ENCODE measurements at places on chromosomes 1 and 21.

GRCh38 chr1:245475126-245475525 lies 320.3 kb downstream of the KIF26B start:
- no peaks in the 10 kb centered on the region for H3K4me1 ChIP-seq
- no peak overlapping the region for H3K27ac ChIP-seq
- DNase-seq, result no peak
- no peak overlapping the region for H3K4me3 ChIP-seq

DNA sequence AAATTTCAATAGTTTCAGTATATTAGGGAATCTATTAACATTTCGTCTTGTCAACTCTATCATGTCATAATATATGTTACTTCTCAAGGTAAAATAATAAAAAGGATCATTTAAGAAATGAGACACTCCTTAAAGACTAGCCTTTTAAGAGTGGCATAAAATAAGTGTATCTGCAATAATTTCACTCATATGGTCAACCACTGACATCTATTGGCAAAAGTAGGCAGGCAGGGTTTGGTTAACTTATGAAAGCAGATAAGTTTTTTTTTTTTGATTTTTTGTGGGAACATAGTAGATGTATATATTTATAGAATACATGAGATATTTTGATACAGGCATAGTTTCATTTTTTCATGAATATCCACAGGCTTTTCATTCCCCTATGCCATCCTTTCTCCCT lies 5.5 kb upstream of the RGS21 start:
- peaks cover 20% of the 10 kb centered on the region for H3K36me3 ChIP-seq
- H3K27ac ChIP-seq, result no peak overlapping the region
- no peak for DNase-seq
- no peaks in the 10 kb centered on the region for H3K27me3 ChIP-seq
- H3K4me1 ChIP-seq, result peaks cover 2% of the 10 kb centered on the region

DNA sequence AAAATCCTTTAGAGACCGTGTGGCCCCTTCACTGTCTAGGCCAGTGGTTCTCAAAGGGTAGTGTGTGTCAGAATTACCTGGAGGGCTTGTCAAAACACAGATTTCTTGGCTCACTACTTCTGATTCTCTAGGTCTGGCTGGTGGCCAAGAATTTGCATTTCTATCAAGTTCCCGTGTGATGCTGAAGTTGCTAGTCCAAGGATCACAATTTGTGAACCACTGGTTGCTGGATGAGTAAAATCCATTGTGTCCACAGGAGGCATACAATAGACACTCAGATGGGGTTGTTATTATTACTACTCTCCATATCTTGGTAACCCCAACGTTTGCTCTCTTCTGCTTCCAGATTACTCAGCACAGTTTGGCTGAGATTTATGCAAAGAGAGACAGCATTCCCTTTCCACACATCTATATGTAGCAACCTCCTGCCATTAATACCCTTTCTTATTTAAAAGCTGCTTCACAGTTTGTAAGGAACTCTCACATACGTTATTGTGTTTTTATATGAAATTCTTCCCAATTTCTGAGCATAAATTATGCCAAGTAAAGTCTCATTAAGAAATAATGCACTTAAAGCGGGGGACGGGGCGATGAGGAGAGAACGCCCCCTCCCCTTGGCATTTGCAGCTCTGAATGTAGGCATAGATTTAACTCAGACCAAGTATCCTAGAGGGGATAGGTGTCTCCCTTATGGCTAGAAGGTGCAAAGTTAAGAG lies 720 bp upstream of the TMCC2 start:
- H3K27me3 ChIP-seq, result peaks cover 15% of the 10 kb centered on the region
- DNase-seq, result no peak
- H3K4me1 ChIP-seq, result peaks cover 34% of the 10 kb centered on the region

- DNase-seq, result no peak
- H3K27ac ChIP-seq, result peak overlapping the region; percentile 83
- no peak overlapping the region for H3K4me3 ChIP-seq
- H3K36me3 ChIP-seq, result peaks cover 30% of the 10 kb centered on the region
Measured at GRCh38 chr1:145990249-145990855, 6.0 kb downstream of the TXNIP start.

- peaks cover 48% of the 10 kb centered on the region for H3K4me1 ChIP-seq
- no peak overlapping the region for H3K27ac ChIP-seq
- H3K36me3 ChIP-seq, result peaks cover 3% of the 10 kb centered on the region
- no peak overlapping the region for H3K4me3 ChIP-seq
- H3K27me3 ChIP-seq, result peaks cover 18% of the 10 kb centered on the region
- DNase-seq, result no peak
Measured at GRCh38 chr1:21511579-21512522, 2.6 kb downstream of the ALPL start.

- DNase-seq, result no peak
- H3K4me1 ChIP-seq, result no peaks in the 10 kb centered on the region
- no peaks in the 10 kb centered on the region for H3K27me3 ChIP-seq
- no peak overlapping the region for H3K27ac ChIP-seq
- H3K4me3 ChIP-seq, result no peak overlapping the region
Measured at GRCh38 chr1:114597949-114598348, 16.5 kb upstream of the BCAS2 start.

GRCh38 chr1:26887125-26887524 lies 3.0 kb downstream of the GPN2 start:
- H3K4me3 ChIP-seq, result peak overlapping the region; percentile 29
- H3K27ac ChIP-seq, result peak overlapping the region; percentile 55
- no peaks in the 10 kb centered on the region for H3K27me3 ChIP-seq
- DNase-seq, result no peak
- H3K4me1 ChIP-seq, result peaks cover 8% of the 10 kb centered on the region

GRCh38 chr1:69993810-69994209 lies 211.6 kb downstream of the LRRC40 start:
- DNase-seq, result no peak
- no peaks in the 10 kb centered on the region for H3K4me1 ChIP-seq
- H3K4me3 ChIP-seq, result no peak overlapping the region
- no peak overlapping the region for H3K27ac ChIP-seq

- H3K27ac ChIP-seq, result no peak overlapping the region
- no peak for DNase-seq
- no peaks in the 10 kb centered on the region for H3K36me3 ChIP-seq
- H3K27me3 ChIP-seq, result peaks cover 20% of the 10 kb centered on the region
Measured at GRCh38 chr1:160049101-160049500, 17.3 kb upstream of the PIGM start.

DNA sequence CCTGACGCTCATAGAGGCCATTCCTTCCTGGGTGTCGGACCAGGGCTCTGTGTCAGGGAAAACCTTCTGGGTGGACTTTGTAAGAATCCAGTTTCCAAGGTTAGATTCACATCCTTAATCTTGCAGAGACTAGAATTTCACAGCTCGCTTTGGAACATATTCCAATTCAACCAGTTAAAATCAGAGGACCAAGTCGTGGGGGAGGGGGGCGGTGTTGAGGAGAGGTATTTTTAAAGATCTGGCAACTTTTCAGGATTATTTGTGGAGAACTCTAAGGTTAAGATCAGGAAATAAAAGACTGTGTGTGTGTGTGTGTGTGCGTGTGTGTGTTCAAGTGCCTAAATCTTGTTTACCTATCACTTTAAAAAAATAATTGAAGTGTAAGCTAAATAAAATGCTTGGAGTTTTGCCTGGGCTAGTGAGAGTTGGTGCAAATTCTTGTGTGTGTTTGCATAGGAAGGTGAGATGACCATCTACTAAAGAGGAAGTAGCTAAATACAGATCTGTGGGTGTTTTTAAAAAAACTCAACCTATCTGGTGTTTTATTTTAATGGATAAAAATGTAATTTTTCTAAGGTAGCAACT lies 21.8 kb downstream of the TENT5C start:
- no peak for DNase-seq
- H3K4me3 ChIP-seq, result no peak overlapping the region
- no peaks in the 10 kb centered on the region for H3K27me3 ChIP-seq
- H3K36me3 ChIP-seq, result no peaks in the 10 kb centered on the region
- peaks cover 22% of the 10 kb centered on the region for H3K4me1 ChIP-seq

DNA sequence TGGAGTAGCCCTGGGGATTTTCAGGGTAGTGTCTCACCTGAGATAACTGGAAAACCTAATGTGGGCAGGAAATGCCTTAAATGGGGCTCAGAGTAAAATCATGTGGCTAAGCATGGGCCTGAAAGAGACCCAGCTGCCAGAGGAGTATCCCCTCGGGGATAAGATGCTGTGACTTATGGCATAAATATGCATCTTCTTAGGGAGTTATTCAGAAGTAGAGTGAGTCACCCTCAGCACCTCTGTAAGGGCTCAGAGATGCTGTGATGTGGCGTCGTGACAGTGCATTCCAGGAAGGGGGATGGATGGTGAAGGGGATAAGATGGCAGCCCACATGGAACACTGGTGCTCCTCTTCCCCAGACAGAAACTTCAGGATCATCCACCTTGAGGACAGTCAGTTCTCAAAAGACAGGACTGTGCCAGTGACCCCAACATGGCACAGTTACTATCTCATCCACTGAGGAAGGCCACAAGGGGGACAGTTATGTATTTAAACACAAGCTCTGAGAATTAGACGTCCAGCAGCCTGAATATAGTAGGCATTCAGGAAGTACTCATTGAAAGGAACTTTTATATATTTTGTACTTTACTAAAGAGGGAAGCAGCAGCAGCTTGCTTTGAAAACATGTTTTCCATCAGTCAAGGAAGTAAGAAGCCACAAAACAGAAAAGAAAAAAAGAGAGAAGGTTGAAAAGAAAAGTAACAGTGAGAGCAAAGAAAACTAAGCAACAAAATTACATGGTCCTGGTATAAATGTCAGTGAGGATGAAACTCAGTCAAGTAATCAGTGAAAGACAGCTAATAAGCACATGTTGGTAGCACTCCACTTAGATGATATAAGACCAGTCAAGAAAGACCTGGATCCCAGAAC lies 8.3 kb downstream of the IL24 start:
- no peaks in the 10 kb centered on the region for H3K36me3 ChIP-seq
- peaks cover 39% of the 10 kb centered on the region for H3K27me3 ChIP-seq
- DNase-seq, result no peak
- no peak overlapping the region for H3K4me3 ChIP-seq

DNA sequence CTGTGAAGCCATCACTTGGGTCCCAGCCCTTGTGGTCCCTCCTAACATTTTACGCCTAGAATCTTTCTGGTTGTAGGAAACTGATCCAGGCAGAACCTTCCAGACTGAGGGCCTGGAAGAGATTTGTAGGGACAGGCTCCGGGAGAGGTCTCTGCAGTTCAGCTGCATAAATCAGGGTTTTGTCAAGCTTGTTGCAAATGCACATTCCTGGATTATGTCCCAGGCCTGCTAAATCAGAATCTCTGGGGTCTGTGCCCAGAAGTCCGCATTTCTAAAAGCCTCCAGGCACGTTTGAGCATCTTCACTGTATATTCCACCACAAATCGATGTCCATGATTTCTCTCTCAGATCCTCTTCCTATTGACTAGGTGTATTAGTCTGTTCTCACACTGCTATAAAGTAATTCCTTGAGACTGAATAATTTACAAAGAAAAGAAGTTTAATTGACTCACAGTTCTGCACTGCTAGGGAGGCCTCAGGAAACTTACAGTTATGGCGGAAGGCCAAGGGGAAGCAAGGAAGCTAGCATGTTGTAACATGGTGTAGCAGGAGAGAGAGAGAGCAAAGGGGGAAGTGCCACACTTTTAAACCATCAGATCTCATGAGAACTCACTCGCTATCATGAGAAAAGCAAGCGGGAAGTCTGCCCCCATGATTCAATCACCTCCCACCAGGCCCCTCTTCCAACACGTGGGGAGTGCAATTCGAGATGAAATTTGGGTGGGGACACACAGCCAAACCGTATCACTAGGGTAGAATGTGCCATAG lies 1.2 kb upstream of the FHAD1 start:
- no peak for DNase-seq
- H3K4me1 ChIP-seq, result peaks cover 41% of the 10 kb centered on the region
- peaks cover 7% of the 10 kb centered on the region for H3K27me3 ChIP-seq
- no peaks in the 10 kb centered on the region for H3K36me3 ChIP-seq

DNA sequence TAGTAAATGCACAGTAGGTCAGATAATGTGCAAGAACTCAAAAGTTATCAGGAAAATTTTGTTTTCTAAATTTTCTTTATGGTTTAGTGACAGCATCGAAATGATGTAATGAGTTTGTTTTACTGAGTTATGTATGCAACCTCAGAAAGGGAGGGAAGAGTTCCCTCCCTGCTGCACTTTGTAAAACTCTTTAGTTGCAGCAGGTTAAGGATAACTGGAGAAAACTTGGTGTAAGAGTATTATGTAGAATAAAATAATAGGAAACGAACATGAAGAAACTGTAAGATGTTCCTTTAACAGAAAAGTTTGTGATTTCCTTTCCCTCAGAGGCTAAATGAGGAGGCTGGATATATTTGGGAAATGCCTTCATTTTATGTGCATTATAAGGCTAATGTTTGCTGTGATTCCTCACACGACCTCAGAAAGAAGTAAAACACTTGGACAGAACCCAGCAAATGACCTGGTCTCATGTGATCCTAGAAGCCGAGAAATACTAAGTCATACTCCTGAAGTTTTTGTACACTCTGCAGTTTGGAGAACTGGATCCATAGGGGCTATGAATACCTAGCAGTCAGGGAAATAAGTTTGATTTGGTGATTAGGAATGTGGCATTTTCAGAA lies 35.4 kb downstream of the ADGRL2 start:
- no peak overlapping the region for H3K27ac ChIP-seq
- no peak for DNase-seq
- no peak overlapping the region for H3K4me3 ChIP-seq
- H3K4me1 ChIP-seq, result peaks cover 52% of the 10 kb centered on the region
- H3K36me3 ChIP-seq, result peaks cover 10% of the 10 kb centered on the region

GRCh38 chr1:154524881-154525280 lies 22.7 kb upstream of the SHE start:
- no peaks in the 10 kb centered on the region for H3K27me3 ChIP-seq
- no peak overlapping the region for H3K4me3 ChIP-seq

DNA sequence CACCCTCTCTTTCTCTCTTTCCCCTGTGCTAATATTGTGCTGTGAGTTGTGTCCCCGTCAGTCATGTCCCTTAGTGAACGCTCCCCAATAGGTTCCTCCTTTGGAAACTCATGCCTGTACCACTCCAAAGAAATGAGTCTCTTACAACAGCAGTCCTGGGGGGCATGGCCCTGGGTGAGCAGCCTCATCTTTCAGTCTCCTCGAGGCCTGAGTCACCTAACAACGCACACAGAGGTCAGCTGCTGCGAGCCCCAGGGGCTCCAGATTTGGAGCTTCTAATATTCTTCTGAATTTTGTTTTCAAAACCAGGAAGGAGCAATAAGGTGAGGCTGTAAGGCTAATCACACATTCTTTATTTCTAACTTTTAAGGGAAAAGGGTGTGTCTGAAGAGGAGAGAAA lies 30.5 kb upstream of the ZBTB8A start:
- H3K36me3 ChIP-seq, result no peaks in the 10 kb centered on the region
- DNase-seq, result no peak
- no peak overlapping the region for H3K27ac ChIP-seq
- H3K4me1 ChIP-seq, result no peaks in the 10 kb centered on the region
- H3K4me3 ChIP-seq, result no peak overlapping the region
- no peaks in the 10 kb centered on the region for H3K27me3 ChIP-seq

- no peaks in the 10 kb centered on the region for H3K4me1 ChIP-seq
- no peaks in the 10 kb centered on the region for H3K27me3 ChIP-seq
- no peak overlapping the region for H3K27ac ChIP-seq
Measured at GRCh38 chr1:228315484-228315944, 91.1 kb downstream of the TRIM11 start.

DNA sequence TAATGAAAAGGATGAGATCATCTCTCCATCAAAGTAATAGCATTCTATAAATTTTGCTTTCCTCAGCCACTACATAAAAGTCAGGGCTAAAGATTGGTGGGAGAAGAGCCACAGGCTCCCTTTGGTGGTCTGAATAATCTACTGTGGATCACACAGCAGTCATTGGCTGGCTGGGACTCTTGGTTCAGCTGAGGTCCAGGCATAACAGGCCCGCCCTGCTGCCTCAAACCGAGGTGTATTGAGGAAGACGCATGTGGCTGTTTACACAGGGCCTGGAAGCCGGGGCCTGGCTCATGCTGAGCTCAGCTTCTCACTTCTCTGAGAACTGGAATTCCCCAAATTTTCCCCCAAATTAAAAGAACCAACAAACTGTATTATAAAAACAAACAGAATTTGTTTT lies 139.2 kb downstream of the PTPRC start:
- H3K27me3 ChIP-seq, result no peaks in the 10 kb centered on the region
- H3K36me3 ChIP-seq, result no peaks in the 10 kb centered on the region
- H3K4me1 ChIP-seq, result peaks cover 13% of the 10 kb centered on the region
- H3K4me3 ChIP-seq, result no peak overlapping the region
